Activated CD4-positive, alpha-beta T cell treated with anti-CD3 and anti-CD28 coated beads, Interleukin-2, amount 50 U/mL, for 24 hours (primary cell): ENCODE measurements at places on chromosomes 7 and 10.

DNA sequence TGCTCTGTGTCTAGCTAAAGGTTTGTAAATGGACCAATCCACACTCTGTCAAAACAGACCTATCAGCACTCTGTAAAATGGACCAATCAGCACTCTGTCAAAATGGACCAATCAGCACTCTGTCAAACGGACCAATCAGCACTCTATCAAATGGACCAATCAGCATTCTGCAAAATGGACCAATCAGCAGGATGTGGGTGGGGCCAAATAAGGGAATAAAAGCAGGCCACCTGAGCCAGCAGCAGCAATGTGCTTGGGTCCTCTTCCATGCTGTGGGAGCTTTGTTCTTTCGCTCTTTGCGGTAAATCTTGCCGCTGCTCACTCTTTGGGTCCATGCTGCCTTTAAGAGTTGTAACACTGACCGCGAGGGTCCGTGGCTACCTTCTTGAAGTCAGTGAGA is 740.5 kb upstream of the POM121L12 start:
- DNase-seq, result no peak

DNA sequence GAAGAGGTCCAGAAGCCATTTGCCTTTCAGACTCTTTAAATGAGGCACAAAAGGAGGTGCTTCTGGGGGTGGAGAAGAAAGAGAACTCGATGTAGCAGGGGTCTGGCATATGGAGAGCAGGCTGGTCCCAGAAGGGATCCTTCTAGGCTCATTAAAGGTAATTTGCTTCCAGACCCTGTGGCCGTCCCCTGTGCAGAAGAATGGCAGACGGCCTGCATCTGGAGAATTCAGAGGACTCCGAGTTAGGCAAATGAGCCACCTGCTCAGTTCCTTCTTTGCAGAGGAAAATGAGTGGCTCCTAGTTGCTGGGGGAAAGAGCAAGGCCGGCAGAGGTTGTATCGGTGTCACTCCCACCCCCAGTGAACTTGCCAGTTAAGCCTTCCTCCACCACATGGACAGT is 73.8 kb upstream of the FAM180A start:
- no peak for DNase-seq

DNA sequence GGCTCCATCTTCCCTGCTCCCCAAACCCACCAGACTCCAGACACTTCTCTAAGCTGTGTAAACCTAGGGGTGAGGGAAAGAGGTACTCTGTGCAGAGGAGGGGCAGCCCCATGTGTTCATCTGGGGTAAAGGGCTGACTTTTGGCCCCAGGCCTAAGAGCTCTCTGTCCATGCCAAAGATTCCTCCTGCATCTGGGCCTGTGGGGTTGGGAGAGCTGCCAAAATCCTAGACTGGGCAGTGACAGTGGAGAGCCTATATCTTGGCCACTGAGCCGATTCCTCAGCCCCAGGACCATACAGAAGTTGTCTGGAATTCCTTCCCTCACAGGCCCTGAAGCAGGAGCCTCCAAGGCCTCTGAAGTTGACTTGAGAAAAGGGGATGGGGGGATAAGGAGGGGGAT is 25.3 kb upstream of the LEP start:
- no peak for DNase-seq

DNA sequence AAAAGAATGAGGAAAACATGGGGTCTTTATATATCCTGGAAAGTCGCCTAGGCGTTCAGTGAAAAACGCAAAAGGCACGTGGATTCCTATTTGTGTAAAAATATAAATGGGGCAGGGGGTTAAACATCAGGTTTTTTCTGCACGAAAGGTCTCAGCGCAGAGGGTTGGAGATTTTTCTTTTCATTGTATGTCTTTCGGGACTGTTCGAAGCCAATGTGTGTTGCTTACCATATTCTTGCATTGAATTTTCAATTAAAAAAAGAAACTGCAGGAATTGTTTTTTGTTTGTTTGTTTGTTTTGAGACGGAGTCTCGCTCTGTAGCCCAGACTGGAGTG is 169.2 kb downstream of the UBE2H start:
- DNase-seq, result no peak

- no peak for DNase-seq
Observed at GRCh38 chr10:114256008-114256765, 17.1 kb downstream of the VWA2 start.
